ENCODE measurements at places on chromosomes 7 and 10. TPM values are rescaled to one million over a fixed set of nuclear protein-coding genes. Genes with fewer than 3 reads are reported as not detected.

MRPS17 gene
- 28.3 TPM for total RNA-seq

PCGF6 gene
- total RNA-seq, result 31.0 TPM

NPFFR1 gene
- total RNA-seq, result not detected

SUN3 gene
- total RNA-seq, result not detected

CNPY1 gene
- total RNA-seq, result not detected

KIAA1217 gene
- 1.7 TPM for total RNA-seq

SPAM1 gene
- not detected for total RNA-seq

OPN1SW gene
- not detected for total RNA-seq

DNA sequence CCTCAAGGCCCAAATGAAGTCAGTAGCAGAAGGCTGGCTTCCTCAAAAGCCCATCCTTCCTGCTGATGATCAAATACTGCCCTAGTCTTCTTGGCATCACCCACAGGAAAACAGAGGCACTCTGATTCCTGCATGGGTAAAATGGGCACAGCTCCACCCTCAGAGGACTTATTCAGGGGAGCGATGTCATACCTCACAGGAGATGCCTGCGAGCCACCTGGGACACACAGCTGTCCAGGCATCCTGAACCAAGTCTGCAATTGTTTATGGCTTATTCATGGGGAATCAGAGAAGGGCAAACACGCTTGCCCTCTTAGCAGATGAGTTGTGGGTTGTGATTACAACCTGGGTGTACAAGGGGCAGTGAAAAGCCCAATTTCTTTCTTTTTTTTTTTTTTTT is 22.0 kb upstream of the LMTK2 start:
- DNase-seq, result no peak

GRCh38 chr7:128403676-128404075 is 6.1 kb downstream of the IMPDH1 start:
- no peak for DNase-seq

DNA sequence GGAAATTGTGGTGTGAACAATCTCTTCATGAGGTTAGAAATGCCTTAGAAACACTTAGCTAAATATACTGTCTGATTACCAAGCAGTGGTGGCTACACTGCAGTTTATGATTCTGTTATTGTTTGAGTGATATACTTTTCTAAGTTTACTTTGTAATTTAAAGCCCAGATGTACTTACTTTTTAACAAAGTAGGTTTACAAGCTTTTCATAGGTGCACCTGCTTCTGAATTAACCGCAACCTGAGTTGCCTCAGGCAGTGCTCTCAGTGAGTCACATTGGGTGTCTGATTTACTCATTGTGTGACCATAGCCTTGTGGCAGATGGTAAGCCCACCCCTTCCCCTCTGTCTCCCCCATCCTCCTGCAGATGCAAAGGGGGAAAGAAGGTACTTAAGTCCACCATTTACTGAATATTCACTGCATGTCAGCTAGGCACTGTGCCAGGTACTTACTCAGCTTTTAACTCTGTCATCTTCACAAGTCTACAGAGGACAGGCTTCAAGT is 9.0 kb downstream of the MTURN start:
- no peak for DNase-seq

GRCh38 chr7:84372155-84372621 is 177.6 kb upstream of the SEMA3A start:
- DNase-seq, result peak; percentile 74

DNA sequence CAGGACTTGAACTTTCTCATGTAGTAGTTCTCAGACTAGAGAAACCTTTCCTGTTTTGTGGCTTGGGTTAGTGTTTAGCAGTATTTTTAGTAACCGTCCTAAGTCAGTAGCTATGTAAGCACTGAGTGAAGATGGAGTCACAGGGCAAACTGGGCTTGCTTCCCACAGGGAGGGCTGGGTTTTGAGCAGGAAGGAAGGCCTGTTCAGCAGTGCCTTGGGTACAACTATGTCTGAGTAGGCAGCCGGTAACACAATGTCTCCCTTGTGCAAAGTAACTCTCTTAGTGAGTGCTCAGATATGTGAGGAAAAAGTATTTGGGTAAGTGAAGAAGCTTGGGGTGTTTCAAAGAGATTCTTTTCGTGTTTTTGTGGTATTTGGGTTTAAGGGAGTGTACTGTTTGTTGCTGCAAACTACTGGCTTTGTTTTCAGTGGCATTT is 96.4 kb downstream of the CCSER2 start:
- DNase-seq, result peak; percentile 94

GRCh38 chr10:116511365-116511764 is 34.4 kb upstream of the PNLIP start:
- DNase-seq, result no peak

- DNase-seq, result no peak
Measured at GRCh38 chr10:1382711-1383110, 326.5 kb downstream of the WDR37 start.

DNA sequence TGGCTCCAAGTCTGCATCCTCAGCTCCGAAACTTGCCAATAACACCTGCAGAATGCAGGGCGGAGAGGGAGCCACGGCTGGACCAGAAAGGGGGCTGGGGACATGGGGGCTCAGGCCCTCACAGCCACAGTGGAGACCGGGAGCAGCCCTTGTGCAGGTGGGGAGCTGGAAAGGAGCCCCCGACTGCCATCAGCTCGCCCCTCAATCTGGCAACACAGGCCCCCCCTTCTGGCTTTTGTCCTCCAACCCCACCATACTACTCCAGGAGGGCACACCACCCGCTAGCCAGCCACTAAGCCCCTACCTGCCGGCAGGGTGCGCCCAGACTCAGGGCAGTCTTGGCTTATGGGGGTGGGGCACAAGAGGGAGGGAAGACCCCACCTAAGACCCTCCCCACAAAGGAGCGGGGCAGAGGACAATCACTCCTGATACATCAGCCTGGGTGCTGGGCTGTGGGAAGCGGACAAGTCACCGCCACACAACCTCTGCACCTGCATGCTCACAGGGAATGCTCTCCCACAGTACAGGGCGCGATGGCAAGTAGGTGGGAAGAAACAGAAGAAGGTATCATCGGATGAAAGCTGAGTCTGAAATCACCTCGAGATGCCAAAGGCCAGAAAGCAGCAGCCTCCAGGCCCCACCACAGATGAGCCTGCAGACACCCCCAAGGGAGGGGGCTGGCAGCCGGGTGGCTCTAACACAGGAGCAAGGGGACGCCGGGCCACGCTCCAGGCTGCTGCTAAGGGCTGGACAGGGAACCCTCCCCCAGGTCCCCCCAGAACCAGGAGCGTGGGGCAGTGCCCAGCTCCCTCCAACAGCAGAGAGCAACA is 265.3 kb downstream of the ELFN1 start:
- no peak for DNase-seq

DNA sequence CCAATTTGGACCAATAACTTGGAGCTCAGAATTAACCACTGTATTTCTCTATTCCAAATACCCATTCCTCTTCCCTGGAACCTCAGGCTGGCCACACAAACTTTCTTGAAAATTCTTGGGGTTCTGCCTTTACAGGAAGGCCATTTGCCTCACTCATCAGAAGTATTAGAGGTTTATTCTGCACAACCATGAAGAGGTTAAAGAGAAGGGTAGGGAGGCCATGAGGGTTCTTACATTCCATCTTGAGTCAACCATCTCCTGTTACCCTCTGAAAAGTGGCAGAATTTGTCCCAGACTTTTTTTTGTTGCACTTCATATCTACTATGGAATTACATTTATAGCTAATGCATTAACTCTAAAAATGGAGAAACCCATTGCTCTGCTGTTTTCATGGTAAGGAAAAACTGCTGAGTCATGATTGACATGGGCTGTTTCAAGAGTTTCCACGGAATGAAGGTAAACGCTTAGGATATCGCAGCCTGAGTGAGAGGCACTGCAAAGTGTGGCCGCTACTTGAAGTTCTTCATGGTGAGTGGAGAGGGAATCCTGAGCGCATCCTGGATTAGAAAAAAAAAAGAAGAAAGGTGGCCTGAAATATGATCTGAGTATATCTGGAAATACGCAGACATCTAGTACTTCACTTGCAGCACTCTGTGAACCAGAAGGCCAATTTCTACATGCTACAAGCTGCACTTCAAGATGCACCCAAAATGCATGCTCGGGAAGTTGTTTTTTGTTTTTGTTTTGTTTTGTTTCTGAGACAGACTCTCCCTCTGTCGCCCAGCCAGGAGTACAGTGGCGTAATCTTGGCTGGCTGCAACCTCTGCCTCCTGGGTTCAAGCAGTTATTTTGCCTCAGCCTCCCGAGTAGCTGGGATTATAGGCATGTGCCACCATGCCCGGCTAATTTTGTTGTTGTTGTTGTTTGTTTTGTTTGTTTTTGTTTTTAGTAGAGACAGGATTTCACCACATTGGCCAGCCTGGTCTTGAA is 83.7 kb downstream of the KIAA1217 start:
- DNase-seq, result no peak

GRCh38 chr10:114520453-114520852 is 116.2 kb upstream of the AFAP1L2 start:
- peak; percentile 42 for DNase-seq

DNA sequence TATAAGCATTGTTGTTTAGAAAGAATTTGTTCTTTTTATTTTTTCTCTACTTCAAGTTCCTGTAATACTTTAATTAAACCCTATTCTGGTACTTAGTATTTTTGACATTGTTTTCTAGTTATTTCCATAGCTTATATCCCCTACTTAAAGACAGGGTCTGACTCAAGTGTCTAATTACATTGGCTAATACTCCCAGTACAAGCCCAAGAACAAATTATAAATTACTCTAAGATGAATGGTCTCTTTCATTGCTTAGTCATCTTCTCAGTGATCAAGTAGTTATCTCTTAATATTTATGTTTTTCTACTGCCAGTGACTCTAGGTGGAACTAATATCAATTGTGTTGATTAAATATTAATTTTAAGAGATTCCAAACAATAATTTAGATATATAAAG is 21.6 kb downstream of the AHR start:
- no peak for DNase-seq

GRCh38 chr10:45425621-45426563 is 51.9 kb downstream of the ALOX5 start:
- peak; percentile 85 for DNase-seq

DNA sequence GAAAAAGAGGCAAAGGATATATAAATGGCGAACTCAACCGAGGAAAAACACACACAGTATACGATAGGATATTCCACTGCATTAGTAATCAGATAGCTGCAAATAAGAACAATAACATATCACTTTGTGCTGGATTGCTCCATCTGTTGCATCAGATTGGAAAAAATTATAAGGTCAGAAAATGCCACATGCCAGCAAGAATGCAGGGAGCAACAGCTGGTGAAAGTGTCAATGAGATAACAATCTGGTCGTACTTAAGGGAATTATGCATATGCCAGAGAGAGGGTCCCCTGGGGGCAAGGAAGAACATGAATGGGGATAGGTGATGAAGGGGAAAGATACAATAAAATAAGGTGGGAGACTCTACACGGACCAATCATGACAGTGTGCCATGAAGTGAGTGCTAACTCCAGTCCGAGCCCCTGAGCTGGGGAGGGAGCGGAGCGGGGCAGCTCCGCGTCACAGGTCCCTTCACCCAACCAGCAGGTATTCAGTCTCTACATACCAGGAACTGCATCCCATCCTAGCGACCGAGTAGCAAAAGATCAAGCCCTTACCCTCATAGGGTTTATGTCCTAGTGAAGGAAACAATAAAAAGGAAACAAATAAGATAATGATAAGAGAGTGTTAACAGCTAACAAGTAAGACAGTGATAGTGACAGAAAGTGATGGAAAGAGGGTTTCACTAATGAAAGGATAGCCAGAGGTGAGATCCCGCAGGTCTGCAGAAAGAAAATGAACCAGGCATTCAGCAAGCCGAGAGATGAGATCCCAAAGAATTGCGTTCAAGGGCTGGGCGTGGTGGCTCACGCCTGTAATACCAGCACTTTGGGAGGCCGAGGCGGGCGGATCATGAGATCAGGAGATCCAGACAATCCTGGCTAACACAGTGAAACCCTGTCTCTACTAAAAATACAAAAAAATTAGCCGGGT is 9.4 kb downstream of the MPP7 start:
- DNase-seq, result no peak

- no peak for DNase-seq
Measured at GRCh38 chr7:82839063-82839462, 323.6 kb downstream of the PCLO start.

DNA sequence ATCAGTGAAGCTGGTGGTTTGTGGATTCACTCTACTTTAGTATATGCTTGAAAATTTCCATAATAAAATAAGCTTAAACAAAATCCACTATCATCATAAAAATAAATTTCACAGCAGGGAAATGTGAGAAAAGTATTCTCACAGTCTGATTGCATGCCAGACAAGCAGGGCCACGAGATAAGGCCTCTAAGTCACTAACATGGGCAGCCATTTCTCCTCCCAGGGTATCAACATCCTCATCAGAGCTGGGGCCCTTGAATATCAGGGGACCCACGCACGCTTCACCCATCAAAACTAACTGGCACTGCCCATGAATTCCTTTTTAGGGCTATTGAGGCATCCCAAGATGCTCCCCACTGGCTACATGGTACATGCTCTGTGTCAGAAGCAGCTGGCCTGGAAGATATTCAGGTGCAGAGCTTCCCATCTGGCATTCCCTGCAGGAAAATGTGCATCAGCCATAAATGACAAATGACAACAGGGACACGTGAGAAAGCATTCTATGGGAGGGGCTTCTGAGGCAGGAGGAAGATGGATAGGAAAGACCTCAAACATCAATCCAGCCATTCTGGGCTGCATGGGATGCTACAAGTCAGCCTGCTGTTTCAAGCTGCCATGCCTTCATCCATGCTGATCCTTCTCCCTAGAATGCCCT is 17.4 kb downstream of the CCDC6 start:
- no peak for DNase-seq

DNA sequence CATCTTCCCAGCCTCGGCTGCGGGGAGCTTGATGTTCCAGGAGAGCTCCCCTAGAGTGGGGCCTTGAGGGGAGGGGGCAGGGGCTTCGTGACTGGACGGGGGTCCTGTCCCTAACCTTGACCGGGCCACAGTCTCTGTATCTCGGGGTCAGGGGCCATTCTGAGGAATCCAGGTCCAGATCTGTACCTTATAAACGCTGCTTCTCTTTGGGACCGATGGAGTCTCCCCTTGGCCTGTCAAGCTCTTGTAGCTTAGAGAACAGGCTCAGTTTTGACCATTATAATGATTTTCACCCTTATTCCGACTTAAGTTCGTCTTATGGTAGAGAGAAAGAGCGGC is 831 bp downstream of the ZKSCAN5 start:
- DNase-seq, result no peak

DNA sequence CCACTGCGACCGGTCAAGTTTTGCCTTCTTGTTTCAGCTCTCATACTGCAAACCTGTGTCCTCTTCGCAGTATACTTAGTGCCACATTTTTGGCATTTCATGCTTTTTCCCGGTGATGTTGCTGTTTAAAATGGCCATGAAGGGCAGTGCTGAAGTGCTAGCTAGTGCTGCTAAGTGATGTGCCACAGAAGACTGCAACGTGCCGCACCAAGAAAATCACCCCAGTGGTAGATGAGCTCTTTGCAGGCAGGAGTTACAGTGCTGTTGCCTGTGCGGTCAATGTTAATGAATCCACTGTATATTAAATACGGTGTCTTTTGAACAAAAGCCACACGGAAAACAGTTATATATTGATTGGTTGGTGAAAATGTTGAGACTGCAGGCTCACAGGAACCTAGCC is 120.3 kb downstream of the ANLN start:
- DNase-seq, result no peak

GRCh38 chr10:78700816-78701520 is 367.8 kb upstream of the ZMIZ1 start:
- DNase-seq, result no peak

- no peak for DNase-seq
Measured at GRCh38 chr7:148919859-148920258, 35.8 kb upstream of the EZH2 start.

Data from MG63 (cell line).